ENCODE measurements at places on chromosomes 2 and 18.
A peak's percentile ranks its signal among the peaks of the same experiment; 100 is the strongest.

- no peak for DNase-seq
These were observed 29.6 kb downstream of the GAD1 start for GRCh38 chr2:170846314-170846713.

- peak; percentile 44 for DNase-seq
These were observed 689.4 kb downstream of the ZEB2 start for GRCh38 chr2:143830476-143830875.

DNA sequence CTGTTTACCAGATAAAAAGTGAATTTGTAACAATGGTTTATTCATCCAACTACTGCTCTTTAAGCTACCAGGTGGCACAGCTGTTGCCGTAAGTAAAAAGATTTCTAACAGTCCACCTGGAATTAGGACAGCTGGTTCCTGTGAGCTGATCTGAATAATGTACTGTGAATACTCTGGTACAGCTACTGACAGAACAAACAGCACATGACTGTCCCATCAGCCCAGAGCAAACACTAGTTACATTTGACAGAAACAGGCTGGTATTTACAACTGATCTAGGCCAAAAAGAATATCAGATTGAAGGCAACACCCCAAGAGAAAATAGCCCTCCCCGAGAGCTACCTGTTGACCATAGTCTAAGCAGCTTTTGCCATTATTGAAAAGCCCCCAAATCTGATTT lies 840.4 kb downstream of the CPS1 start:
- DNase-seq, result no peak

DNA sequence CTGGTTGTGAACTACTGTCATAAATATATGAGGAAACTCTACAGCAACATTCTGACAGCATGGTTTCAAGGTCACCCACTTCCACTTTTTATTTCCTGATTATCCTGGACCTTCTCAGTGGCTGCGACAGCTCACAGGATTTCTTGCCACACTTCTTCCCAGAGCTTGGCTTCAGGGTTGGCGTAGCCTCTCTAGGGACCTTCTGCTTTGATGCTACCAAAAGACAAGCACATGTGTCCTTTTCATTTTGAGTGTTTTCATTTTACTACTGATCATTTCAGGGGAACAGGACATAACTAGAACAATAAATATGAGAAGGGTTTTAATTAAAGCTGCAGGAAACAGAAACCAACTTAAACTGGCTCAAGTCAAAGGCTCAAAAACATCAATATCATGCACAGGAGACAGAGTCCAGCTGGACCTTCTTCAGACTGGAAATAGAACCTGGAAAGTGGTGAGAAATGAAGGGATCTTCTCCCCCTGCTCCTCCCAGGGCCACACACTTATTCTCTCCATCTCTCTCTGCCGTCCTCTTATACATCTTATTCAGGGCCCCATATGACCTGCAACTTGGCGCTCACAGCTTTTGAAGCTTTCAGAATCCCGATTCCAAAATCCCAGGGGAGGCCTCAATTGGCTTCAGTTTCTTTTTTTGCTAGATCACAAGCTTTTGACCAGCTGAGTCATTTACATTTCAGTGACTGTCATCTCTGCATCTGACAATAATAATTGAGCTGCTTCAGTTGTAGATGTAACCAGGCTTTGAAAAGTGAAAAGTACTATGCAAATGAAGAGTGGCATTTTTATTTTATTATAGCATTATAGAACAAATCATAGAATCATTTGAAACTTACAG lies 9.7 kb downstream of the VIT start:
- no peak for DNase-seq

DNA sequence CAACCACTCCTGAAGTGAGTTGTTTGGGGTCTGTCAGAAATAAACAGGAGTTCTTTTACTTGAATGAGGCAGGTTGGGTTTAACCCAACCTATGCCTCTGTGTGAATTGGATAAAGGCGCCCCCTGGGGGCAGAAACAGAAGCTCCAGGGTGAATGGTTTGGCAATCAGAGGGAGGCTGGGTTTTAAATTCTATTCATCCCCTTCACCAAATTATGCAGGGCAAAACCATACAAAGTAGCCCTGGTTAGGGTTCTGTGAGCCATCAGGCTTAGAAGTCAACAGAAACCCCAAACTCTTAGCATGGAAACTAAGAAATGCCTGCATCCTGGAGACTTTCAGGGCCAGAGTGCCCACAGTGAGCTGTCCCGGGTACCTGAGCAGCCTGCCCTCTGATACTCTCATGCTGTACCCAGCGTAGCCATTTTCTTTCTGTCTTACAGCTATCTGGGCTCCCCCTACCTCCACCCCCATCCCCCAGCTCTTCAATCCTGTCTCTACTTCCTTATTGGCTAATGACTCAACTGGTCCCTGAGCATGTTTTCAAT lies 241.5 kb downstream of the ICOS start:
- peak; percentile 12 for DNase-seq

- no peak for DNase-seq
These were observed 106.4 kb upstream of the HNMT start for GRCh38 chr2:137857881-137858280.

DNA sequence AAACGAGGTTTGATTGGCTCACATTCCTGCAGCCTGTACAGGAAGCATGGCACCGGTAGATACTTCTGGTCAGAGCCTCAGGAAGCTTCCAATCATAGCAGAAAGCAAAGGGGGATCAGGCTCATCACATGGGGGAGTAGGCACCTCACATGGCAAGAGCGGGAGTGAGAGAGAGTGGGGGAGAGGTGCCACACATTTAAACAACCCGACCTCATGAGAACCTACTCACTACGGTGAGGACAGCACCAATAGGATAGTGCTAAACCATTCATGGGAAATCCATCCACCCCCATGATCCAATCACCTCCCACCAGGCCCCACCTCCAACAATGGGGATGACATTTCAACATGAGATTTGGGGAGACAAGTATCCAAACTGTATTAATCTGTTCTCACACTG lies 105.8 kb downstream of the SOCS6 start:
- no peak for DNase-seq

Data from foreskin fibroblast (primary cell).